ENCODE measurements at places on chromosomes 2 and 18.

- no peak for DNase-seq
Measured at GRCh38 chr2:73069855-73070642, 1.5 kb downstream of the SFXN5 start.

- no peak for DNase-seq
Measured at GRCh38 chr2:237486819-237487448, at the start of gene MLPH. TSS of gene MLPH (plus strand) at chr2:237487251. CDS start at chr2:237493427, 6,176 bp downstream.

DNA sequence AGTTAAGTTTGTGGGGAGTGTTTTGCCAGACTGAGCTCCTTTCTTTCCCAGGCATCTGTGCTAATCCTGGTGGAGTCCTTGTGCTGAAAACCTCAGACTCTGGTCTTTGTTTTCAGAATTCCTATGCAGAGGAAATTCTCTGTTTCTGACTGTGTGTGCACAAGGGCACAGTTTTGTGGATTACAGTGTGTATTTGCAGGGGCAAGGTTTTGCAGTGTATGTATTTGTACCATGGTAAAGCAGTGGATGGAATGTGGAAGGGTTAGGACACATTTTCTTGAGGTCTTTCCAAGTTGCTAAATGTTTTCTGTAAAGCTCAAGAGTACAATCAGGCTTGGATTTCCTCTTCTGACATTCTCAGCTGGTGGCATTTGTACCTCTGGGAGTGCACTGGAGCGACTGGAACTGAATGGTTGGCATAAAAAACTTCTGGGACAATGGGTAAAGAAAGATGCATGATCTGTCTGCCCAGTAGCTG is 139.5 kb upstream of the RND3 start:
- no peak for DNase-seq

- peak; percentile 71 for DNase-seq
Measured at GRCh38 chr2:157443795-157444640, at the start of gene CYTIP. TSS of gene CYTIP (minus strand) at chr2:157444089. CDS start at chr2:157444020, 69 bp downstream.

DNA sequence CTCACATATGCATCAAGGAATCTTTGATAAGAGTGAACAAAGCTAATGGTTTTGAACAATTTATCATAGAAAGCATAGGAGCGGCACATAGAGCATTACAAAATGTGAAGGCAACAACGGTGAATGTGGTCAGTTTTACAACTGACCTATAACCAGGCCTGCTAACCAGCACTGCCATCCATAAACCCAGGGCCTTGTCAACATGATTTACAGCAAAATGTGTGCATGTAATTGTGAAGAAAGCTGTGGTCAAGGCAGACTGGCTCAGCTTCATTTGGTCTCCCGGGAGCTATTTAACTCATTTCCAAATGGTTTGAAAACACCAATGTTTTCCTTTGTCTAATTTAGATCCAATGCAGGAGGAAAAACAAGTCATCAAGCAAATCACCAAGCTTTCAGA is 119.8 kb downstream of the DHRS9 start:
- no peak for DNase-seq

- no peak for DNase-seq
Measured at GRCh38 chr18:9721893-9722550, 13.9 kb downstream of the RAB31 start.

DNA sequence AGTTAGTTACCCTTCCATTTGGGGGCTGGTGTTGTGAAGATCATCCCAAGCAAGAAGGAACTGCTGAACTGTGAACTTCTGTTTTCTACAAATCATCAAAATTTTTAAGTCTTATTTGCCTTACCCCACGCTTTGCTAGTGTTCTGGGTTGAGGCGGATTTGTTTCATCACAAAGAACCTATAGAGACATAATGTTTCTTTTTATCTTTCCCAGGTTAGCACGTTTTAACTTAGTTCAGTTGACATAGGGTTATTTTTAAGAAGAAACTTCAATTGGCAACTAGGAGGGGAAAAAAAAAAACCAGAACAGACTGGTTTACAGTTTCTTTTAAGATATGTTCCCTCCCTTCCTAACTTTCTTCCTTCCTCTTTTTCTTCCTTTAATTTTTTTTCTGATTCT is 31.1 kb upstream of the CERS6 start:
- DNase-seq: no peak

DNA sequence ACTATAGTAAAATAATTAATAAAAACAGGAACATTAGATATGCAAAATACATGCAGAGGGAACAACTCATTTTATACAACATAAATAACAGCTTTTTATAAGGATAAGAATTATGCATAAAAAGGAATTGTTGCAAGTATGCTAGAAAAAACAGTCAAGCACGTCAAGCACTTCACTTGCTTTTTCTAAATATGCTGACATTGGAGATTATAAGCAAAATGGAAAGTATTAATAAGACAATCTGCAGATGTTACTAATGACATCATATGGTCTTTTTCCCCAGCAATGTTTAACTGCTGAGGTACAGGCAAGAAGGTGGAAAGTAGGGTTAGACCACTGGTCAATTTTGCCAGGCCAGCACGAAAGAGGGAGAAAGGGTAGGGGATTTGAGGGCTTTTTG is 111.7 kb downstream of the HIBCH start:
- DNase-seq: no peak

DNA sequence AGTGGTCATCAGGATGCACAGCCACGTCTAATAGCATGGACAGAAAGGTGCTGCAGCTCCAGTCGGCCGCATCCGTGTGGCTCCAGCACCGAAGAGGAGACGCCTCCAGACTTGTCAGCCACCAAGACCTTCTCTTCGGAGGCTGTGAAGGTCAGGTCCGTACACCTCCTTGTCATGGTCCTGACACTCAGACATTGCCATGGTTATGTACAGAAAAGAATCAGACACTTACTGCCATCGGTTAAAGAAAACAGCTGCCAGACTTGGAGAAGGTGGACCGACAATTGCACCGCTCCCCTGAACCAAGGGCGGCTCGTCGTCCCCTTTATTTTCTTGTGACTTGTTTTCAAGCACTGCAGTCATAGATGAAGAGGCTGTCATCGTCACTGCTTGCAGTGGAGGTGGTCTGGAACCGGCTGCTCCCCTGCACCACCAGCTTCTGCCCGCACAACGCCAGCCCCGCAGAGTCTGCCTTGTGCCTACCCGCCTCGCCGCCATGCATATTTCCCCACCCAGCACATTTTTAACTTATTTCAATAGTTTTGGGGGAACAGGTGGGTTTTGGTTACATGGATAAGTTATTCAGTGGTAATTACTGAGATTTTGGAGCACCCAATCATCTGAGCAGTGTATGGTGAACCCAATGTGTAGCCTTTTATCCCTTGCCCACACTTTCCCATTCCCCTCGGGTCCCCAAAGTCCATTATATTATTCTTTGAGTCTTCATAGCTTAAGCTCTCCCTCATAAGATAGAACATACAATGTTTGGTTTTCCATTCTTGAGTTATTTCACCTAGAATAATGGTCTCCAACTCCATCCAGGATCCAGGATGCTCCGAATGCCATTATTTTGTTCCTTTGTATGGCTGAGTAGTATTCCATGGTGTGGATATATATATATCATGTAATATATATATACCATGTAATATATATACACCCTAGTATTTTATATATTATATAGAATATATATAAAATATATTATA is 18.1 kb downstream of the FBXO48 start:
- DNase-seq: peak; percentile 47

GRCh38 chr2:66201242-66201641 is 233.7 kb upstream of the MEIS1 start:
- no peak for DNase-seq

- DNase-seq: no peak
Measured at GRCh38 chr2:37581433-37581832, 90.0 kb downstream of the CDC42EP3 start.

- no peak for DNase-seq
Measured at GRCh38 chr2:164781394-164781793, 60.2 kb downstream of the COBLL1 start.

GRCh38 chr2:133776936-133777573 is 208.8 kb upstream of the NCKAP5 start:
- DNase-seq: no peak

DNA sequence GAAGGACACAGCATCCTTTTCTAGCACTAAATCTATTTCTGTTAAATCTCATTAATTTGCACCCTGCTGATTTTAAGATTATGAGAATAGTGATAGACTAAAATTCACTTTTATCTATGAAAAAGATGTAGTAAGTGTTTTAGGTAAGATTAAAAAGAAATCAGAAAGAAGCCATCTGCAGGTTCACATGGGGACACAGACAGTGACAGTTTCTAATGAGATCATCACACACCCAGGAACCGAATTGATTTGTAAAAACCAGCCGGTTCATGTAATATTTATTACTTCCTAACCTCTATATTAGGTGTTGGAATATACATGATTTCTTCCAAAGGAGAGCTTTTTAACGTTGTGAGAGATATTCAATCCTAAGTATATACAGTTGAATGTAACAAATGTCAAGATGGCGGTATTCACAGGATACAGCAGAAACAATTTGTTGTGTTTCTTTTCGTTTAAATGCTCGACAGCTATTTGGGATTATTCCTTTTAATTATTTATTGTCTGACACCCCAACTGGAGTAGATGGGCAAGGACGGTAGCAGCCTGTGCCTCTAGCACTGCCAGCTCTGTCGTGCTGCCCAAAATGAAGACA is 223.4 kb downstream of the CCDC102B start:
- DNase-seq: no peak

GRCh38 chr2:163953390-163953907 is 217.6 kb upstream of the FIGN start:
- no peak for DNase-seq

DNA sequence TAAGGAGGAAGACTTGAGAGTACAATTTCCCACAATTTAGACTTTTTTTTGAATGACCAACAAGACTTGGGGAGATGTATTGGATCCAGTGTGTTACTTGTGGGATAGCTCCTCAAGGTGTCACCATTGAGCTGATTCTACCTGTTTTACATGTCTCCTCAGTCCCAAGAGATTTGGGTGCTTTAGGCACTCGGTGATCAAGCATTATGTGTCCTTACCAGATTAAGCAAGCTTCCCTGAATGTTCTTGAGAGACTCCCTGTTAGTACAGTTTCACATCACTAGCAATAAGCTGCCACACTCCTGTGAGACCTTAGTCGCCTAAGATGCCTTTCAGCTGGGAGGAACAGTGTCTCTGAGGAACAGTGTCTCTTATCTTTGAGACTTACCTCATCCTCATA is 384.3 kb upstream of the SYT4 start:
- no peak for DNase-seq

GRCh38 chr2:205477016-205477705 is 205.1 kb upstream of the NRP2 start:
- DNase-seq: no peak

GRCh38 chr2:85990084-85990483 is 101.3 kb upstream of the ST3GAL5 start:
- no peak for DNase-seq

- DNase-seq: no peak
Measured at GRCh38 chr18:43389163-43389562, 111.9 kb upstream of the SYT4 start.

- DNase-seq: no peak
Measured at GRCh38 chr2:8296306-8296705, 385.6 kb upstream of the ID2 start.

DNA sequence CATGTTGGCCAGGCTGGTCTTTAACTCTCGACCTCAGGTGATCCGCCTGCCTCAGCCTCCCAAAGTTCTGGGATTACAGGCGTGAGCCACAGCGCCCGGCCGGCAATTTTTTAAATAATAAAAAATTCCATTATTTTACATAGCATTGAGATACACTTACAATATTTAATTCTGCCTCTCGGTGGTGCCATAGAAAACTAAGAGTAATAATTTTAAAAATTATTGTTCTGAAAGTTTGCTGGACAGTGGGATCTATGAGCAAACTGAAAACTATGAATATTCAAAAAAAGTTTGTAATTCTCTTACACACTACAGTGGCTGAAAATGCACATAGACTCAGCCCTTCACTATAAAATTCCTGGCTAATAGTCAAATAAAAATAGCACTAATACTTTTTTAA is 90.9 kb upstream of the STON1 start:
- no peak for DNase-seq

DNA sequence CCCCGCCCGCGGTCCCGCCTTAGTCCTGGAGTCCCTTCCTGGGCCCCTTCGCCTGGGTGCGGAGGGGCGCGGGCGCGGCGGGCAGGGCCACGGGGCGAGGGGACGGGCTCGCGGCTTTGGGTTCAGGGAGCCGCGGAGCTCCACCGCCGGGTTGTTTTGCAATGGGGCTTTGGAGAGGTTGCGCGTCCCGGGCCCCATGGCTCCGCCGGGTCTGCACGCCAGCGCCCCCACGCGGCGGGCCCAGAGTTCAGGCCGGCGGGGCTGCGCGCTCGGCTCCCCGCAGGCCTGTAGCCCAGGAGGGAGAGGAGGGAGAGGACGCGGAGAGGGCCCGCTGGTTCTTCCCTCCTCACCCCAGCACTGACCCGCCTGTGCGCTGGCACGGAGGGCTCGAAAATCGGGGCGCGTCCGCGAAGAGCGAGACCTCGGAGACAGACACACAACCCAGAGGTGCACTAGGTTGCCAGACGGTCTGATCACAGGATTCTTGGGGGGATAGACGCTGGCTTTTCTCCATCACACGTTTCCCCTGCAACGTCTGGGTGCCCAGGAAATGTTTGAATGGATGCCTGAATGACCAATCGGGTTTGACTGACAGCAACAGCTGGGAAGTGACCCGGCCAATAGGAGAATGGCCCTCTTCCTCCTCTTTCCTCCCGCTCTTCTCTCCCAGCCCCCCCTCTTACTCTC is 4.9 kb upstream of the SIX2 start:
- no peak for DNase-seq

GRCh38 chr2:60070736-60071489 is 482.5 kb downstream of the BCL11A start:
- no peak for DNase-seq

DNA sequence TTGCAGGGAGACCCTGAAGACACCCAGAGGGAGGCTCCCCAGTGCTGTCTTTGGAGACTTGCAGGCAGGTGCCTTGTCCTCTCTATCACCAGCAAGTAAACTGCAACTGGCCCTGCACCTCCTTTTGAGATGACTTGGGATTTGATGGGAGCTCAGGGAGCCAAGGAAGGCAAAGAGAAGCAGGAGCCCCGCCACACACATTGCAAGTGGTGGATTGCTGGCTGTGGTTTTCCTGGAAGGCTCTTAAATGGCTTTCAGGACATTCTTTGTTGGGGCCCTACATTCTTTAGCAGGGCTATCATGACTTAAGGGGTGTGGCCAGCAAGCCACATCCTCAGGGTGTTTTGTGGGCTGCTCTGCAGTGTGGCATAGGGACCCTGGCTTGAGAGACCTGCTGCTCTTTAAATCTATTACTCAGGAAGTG is 39.9 kb upstream of the CDC42EP3 start:
- no peak for DNase-seq

DNA sequence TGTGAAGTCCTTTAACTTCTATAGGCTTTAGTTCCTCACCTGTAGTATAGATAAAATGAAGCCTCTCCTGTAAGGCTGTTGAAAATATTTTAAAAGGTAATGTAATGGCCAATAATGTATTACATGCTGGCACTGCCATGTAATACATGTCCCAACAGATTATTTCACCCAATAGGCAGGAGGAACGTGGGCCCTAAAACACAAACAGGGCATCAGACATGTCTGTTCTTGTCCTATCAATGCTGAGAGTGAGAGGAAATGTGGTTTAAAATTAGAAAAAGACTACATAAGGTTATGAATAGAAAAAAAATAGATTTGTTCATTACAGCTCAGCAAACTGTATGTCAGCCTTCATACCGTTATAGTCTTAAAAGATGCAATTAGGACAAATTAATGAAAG is 492.7 kb upstream of the DDX18 start:
- DNase-seq: no peak

- no peak for DNase-seq
Measured at GRCh38 chr2:36697424-36698066, 1.0 kb downstream of the VIT start.
